ENCODE measurements at places on chromosomes 16 and 17.

DNA sequence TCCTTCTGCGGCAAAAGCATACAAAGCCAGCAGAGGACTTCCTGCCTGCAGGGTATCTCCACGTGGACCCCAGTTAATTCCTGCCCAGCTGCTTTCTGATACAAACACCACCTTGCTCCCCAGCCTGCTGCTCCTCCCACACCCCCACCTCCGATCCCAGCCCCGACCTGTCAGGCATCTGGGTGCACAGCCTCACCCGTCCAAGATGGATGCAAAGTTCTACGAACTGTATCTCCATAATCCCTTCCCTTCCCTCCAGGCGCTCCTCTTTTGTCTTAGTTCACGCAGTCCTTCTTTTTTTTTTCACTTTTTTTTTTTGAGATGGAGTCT lies 15.6 kb upstream of the FOXJ1 start:
- no peak for DNase-seq

GRCh38 chr17:8079291-8080207 lies 8.0 kb downstream of the ALOX12B start:
- DNase-seq = peak; percentile 68

GRCh38 chr16:74769586-74770190 lies 4.9 kb downstream of the FA2H start:
- no peak for DNase-seq

GRCh38 chr16:83589576-83589975 lies 218.2 kb upstream of the HSBP1 start:
- no peak for DNase-seq

DNA sequence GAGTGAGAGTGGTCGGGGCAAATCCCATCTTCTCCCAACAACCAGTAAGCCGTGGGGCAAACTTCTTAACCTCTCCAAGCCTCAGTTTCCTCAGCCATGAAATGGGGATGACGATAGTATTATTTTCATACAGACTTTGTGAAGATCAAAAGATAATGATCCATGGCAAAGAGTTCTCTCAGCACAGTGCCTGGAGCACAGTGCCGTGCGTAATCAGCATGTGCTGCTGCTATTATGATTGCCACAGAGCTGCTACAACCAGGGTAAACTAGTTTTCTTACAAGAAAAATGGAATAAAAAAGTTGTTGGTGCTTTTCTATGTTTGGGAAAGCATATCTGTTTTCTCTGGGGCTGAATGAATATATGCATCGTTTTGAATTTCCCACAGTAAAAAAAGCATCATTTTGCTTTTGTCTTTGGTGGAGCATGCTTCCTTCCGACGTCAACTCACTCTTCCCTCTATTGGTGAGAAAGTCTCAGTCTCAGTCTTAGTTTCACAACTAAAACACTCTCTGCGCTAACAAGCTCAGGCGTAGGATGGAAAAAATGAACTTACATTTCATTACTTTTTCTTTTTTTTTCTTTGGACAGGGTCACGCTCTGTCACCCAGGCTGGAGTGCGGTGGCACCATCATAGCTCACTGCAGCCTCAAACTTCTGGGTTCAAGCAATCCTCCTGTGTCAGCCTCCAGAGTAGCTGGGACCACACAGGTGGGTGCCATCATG lies 37.2 kb downstream of the CDK5R1 start:
- no peak for DNase-seq

DNA sequence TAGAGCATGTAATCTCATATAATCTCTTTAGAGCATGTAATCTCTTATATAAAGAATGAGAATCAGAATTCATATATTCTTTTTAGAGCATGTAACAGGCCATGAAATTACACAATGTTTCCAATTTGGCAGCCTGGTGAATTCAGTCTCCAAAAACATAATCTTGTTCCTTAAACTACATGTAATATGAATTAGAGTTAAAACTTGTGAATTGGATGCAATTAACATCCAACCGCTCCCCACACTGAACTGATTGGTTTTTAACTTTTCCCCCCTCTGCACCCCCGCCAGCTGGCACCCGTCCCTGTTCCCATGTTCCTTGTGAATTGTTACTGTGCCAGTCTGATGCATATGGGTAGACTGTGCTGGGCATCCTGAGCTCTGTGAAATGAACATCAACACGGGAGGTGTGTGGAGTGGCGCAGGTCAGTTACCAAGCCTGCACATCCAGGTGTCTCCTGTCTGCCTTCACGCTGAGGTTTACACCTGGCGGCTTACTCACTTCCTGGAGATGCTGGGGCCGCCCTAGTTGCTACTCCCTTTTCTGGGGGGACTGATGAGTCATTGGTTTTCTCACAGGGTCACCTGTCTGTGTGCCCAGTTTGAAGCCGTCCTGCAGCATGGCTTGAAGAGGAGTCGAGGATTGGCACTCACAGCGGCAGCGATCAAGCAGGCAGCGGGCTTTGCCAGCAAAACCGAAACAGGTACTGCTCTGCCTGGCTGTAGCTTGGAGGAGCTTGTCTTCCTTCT lies 50.4 kb downstream of the SNX29 start:
- DNase-seq = no peak

DNA sequence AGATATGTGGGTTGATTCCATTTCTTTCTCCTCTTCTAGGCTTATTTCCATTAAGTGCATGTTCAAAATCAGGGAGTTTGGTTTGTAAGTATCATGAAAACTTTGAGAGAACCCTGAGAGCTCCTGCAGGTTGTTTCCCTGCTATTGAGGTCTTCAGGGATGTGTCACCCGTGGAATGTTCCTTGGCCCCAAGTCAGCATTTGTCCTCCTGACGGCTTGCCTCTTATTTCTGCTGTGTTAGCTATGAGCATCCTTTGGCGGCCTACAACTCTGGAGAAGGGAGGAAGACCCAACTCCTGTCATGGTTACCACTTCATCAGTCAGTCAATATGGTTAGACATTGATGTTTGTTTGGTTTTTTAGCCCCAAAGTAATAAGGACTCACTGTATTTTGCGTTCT lies 180.8 kb downstream of the FTO start:
- DNase-seq = no peak

- no peak for DNase-seq
Measured at GRCh38 chr16:87047221-87048037, 269.8 kb downstream of the C16orf95 start.

DNA sequence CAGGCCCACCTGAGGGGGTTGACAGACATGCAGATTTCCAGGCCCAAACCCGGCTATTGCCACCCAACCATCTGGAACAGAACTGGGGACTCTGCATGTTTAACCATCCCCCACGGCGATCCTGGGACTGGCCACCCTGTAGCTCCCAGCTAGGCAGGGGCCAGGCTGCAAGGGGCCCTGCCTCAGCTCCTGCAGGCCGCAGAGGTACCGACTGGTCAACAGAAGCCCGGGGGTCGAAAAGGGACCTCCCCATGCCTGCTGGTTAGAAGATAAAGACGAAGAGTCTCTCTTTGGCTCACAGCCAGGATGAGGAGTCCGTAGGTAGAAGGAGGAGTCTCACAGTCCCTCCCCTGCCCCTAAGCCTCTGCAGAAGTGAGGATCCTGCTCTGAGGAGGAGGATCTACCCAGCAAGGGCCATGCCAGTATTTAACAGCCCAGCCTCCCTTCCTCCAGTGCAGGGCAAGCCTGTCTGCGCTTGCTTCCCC lies 223.4 kb upstream of the TNRC6C start:
- no peak for DNase-seq

GRCh38 chr17:8255499-8255898 lies 6.4 kb downstream of the PFAS start:
- DNase-seq = no peak

DNA sequence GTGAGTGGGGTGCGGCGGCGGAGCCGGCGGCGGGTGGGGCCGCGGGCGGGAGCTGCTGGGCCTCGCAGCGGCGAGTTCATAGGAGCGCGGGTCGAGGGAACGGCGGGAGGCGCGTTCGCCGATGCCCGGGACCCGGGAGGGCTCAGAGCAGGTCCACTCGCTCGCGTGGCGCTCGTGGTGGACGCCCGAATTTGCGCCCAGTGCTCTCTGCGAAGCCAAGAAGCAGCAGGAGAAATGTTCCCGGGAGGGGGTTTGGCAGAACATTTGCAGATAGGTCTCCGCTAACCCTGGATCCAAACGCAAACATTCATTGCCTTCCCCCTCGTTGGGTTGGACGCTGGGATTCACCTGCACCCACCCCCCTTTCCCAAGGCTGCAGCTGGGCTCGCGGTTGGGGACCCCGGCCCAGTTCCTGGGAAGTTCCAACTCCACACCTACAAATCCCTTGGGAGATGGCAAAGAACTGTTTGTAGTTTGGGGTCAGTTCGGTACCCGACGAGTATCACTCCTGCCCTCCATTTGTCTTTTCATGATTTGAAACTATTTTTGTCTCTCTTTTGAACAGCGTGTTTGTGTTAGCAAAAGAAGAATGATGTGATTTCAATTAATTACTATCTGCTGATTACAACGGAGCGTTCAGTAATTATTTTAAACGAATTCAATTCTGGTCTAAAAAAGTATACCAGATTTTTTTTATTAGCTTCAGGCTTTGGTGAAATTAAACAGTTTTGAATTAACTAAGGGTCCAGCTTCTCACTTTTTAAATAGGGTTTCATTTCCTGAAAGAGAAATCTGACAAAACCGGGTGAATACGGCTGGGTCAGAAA lies 2.3 kb downstream of the NTN1 start:
- no peak for DNase-seq

GRCh38 chr17:79085154-79085920 lies 10.7 kb downstream of the ENGASE start:
- DNase-seq = no peak

- no peak for DNase-seq
Measured at GRCh38 chr16:5575646-5576245, 478.2 kb upstream of the EEF2KMT start.

GRCh38 chr17:77842528-77843147 lies 115.9 kb upstream of the TNRC6C start:
- DNase-seq = no peak

GRCh38 chr16:67190041-67190440 lies at the start of gene EXOC3L1:
Gene EXOC3L1, minus strand, starts transcription at chr16:67190136. Its CDS starts 460 bp downstream, at chr16:67189676.
- no peak for DNase-seq
